ENCODE measurements at places on chromosomes 6 and 20.
A peak's percentile ranks its signal among the peaks of the same experiment; 100 is the strongest.

DNA sequence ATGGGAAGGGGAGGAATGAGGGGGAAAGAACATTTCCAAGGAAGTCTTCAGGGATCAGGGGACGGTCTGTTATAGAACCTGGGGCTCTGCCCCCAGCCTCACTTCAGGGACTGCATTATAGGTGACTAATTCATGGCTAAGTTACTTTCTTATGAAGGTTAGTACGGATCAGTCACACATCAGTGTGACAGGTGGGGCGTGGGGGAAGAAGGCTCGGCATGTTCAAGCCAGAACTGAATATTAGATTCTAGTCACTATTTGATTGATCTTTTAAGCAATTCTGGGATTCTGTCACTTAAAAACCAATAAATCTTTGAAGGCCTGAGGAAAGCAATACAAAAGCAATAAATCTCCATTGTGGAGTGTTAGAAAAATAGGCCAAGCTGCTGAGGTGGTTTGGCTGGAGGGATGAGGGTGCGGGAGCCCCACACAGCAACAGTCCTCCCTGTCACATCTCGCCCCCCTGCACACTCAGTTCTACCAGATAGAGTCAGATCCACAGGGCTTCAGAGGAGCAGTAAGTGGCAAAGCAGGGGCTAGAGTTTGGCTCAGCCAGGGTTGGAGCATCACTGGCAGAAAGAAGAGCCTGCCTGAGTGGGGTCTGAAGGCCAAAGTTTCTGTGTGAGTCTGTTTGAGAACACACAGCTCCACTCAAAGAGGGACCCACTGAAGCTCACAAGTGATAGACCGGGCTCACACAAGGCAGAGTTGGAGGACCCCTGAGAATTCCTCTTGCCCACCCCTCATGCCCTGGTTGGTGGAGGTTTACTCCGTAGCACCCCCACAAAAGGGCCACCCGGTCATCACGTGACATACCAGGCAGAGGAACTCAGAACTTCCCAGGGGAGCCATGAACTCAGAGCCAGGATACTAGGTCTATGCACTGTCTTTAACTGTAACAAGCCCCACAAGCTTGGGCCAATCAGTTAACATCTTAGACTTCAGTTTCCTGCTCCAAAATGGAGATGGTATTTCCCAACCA lies 728.3 kb upstream of the CHD6 start:
- no peak for DNase-seq

GRCh38 chr20:5195655-5196054 lies 68.8 kb downstream of the CDS2 start:
- no peak for DNase-seq

DNA sequence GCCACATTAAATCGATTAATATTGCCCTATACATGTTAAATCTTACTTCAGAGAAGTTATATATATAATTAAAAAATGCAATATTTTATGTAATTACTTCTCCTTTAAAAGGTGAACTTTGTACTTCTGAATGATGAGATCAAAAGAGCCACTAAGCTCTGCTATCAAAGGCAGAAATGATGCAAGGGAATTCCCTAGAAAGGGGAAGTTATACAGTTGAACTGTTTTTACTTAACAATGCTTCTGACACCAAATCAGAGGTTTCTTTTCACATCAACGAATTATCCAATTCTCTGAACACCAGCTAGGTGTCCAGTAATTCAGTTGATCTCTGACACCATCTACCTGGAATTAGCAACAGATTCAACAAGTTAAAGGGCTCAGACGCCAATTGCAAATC lies 319.9 kb upstream of the TSHZ2 start:
- no peak for DNase-seq

- DNase-seq = no peak
Observed at GRCh38 chr20:58192567-58192966, 35.9 kb downstream of the ANKRD60 start.

DNA sequence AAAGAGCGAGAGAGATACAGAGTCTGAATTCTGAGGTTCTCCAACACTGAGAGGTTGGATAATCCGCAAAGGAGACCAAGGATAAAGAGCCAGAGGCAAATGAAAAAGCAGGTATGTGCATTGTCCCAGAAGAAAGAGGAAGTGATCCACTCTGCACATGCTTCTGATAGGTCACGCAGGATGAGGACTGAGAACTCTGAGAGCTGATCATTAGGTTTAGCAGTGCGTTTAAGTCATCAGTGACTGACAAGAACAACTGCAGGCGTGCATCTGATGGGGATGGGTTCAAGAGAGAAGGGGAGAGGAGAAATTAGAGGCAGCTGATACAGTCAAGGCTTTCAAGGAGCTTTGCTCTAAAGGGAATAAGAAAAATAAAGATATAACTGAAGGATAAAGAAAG lies 301.2 kb upstream of the SGK1 start:
- no peak for DNase-seq

DNA sequence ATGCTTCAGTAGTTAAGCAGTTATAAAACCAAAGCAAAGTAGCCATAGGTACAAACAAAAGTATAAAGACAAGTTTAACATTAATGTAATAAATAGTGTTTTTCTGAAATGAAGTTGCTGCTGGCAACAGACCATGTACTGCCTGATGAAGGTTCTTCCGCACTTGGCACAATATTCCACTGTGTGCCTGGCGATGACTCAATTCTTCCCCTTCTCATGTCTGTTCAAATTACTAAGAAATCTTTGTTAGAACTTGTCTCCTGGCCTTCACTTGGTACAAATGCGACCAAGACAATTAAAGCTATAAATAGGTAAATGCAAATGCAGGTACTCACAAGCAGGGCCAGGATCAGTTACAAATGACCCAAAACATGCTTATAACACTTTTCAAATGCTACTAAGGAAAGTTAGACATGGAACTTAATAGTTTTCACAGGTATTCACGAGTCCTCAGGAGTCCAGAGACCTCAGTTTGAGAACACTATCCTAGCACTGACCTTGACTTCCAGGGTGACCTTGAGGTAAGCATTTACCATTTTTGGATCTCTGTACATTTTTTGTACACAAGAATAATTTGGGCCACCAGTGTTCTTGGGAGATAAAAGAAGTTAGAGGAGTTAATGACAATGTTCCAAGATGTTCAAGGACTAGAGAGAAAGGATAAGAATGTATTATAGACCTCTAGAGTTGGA lies 8.1 kb upstream of the DDR1 start:
- DNase-seq = no peak

DNA sequence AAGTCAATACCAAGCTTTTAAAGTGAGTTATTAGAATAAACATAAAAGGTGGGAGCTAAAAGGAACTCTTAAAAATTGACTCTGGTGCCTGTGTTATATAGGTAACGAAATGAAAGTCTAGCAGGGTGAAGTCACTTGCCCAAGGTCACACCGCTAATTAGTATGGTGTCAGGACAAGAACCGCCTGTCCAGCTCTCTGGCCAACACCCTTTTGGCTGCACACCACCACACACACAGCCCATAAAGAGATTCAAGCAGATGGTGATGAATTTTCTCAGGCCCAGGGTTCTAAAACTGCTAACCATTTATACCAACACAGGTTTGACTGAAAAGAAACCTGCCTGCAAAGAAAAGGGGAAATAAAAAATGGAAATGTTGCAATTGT lies 20.2 kb downstream of the GFOD1 start:
- DNase-seq = no peak

DNA sequence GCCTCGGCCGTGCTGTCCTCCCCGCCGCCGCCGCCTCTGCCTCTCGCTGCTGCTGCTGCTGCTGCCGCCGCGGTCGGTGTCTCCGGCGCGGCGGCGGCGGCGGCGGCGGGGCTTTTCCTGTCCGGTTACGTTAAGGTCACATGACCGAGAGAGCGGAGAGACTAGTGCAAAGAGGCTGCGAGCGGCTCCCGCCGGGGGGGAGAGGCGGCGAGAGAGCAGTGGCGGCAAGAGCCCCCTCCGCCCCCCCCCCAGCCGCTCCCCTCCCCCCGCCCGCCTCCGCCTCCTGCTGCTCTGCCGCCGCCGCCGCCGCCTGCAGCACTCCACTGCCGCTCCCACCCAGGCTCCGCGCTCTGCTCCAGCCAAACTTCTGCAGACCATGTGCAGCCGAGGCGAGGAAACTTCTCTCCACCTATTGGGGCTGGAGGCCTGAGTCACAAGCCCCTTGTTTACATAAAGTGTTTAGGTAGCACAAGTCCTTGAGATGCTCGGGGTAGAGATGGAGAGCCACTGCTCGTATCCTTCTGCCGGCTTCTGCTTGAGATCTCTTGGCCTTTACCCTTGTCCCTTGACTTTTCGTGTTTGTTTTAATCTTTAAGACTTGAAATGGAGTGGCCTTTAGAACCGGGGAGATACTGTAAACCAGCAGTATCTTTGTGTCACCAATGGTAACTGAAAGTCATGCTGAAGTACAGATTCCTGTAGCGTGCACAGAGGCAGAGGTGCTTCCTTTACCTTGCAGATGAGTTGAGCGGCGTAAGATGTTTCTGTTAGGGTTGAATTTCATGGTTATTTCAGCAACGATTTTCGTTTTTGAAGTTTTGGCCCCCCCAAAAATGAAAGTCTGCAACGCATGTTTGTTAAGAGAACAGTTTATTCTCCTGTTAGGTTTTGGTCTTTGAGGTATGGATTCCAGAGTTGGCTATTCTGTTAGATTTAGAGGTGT lies at the start of gene ZBTB2:
Gene ZBTB2 (minus strand): TSS at position 89 of the 943 bp plus-strand sequence. CDS start 17,922 bp downstream, outside the sequence.
- DNase-seq = peak; percentile 48

DNA sequence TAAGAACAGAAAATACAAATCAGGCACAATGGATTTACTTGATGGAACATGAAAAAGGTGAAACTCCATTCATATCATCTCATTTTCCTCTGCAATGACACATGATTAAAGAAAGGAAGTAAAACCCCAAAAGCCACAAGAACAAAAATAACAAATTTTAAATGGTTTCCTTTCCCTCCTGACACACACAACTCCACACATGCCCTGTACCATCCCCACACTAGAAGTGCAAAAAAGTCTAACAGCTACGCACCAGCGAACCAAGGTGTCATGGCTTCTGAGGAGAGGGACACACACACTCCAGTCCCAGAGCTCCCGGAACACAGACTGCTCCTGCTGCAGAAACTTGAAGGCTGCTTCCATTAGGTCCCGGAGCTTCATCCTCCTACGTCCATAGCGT lies 25.3 kb downstream of the MDN1 start:
- DNase-seq = no peak

DNA sequence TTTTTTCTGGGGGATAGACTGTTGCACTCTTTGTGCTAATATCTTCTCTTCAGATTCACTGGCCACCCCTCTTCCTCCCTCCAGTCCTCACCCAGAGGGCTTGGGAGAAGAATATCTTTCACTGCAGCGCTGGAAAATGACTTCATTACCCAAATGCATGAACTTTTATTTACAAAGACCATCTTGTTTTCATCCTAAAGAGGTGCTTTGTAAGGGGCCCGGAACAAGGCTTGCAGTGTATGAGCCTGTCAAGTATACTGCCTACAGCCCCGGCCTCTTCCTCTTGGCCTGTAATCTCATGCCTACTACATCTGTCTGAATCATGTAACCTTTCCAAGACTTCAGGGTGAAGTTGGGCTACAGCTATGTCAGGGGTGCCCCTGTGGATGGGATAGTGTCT lies 554 bp upstream of the LAMA4 start:
- DNase-seq = no peak

- no peak for DNase-seq
Observed at GRCh38 chr6:25035512-25036435, 100.0 kb upstream of the RIPOR2 start.

All from thymus (tissue), 14 donors.